IPS-NIHi11 (cell line): ENCODE measurements at places on chromosomes 1 and 21.
A peak's percentile ranks its signal among the peaks of the same experiment; 100 is the strongest.

- DNase-seq, result no peak
These were observed 104.0 kb upstream of the ZNF678 start for GRCh38 chr1:227459326-227459841.

DNA sequence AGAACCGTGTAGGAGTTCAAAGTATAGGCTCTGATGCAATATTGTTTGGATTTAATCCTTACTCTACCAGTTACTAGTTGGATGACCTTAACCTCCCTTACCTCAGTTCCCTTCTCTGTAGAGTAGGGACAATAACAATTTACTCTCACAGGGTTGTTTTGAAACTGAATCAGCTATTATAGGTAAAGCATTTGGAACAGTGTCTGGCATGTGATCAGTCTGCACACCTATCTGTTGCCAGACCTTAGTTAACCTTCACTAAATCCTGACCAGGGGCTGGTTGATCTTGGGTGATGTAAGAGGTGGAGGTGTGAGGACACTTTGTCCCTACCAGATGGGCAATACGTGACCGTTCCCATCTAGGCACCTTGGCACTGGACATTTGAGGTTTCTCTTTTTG lies 106.9 kb downstream of the DDX20 start:
- DNase-seq, result no peak

- peak; percentile 74 for DNase-seq
These were observed 10.7 kb upstream of the COL16A1 start for GRCh38 chr1:31714442-31715086.

GRCh38 chr1:244861683-244862082 lies 2.7 kb downstream of the HNRNPU start:
- DNase-seq, result no peak

GRCh38 chr1:97277891-97278654 lies 556.5 kb downstream of the PTBP2 start:
- no peak for DNase-seq

- DNase-seq, result peak; percentile 47
These were observed 27.3 kb downstream of the SPSB1 start for GRCh38 chr1:9319789-9320519.

GRCh38 chr1:67618285-67619018 lies 66.5 kb upstream of the GADD45A start:
- DNase-seq, result no peak

DNA sequence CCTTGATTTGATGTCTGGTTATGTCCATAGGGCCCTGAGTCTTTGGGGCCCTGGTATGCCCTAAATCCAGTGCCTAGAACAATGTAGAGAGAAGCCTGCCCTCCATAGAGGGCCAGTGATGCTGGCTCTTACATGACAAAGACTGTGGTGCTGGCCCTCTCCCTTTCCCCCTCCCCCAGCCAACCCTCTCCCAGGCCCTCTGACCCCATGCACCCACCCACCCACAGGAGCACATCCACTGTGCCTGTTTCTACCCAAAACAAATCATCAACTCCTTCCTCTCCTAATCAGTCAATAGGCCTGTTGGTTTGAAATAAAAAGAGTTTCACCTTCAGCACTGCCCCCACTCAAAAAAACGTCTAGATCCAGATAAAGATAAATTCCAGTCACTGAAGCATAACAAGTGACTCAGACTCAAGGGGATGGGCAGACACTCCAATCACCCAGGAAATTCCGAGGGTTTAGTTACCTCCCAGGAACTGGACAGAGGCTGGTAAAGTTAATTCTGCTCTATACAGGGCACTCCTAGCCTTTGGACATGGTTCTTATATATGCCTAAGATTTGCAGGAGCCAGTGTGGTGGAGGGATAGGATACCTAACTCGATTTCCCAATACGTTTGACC lies 144.8 kb upstream of the VANGL1 start:
- no peak for DNase-seq

DNA sequence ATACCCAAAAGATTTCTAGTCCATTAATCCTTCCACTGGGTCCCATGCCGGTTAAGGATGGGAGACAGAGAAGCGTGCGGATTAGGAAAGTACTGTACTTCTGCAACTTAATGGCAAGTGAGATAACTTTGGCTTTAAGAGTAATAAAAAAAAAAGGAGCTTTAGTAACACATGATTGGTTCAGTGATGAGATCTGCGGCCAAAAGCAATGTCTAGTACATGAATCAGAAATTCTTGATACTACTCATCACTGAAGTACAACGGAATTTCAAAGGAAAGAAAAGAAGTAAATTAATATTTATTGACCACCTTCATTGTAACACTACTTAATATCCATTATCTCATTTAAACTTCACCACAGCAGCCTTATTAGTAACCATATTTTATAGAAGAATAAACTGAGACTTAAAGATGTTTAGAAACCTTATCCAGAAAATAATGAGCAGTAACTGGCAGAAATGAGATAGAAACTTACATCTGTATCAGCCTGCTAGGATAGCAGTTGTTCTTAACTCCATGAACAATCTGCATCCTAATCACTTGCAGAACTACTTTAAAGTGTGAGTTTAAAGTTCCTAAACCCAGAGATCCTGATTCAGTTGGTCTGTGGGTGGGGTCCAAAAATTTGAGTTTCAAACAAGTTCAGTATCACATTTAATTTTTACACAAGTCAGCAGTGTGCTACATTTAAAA lies 14.1 kb upstream of the NUF2 start:
- no peak for DNase-seq

GRCh38 chr1:39833121-39833520 lies 44.5 kb upstream of the BMP8B start:
- DNase-seq, result no peak

DNA sequence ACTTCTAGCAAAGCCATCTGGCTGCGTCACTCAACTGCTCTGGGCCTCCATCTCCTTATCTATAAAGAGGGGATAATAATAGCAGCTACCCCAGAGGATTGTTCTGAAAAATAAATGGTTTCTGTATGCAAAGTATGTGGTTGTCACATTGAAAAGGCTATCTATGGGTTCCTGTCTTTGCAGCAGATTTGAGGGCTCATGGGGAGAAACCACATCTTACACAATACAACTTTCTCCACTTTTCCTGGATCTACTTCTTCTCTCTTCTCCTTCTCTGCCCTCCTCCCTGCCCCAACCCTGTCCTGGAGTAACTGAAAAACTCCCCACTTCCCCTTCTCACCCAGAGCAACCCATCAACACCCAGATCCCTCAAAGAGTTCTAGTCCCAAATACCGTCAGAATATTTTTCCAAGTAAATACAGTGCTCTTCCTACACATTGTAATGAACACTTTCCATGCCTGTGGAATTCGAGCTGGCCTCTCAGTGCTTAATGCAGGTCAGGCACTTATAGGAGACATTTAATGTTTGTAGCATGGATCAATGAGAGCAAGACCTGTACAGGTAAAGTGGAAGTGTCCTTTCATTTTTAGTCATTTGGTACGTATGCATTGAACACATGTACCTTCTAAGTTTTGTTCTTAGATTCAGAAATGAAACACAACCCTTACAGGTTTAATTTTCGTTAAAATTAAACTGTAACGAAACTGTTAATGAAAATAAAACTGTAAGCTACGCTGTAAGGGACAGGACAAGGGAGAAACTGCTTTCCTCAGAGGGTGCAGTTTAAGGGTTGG lies 131.9 kb downstream of the AK5 start:
- no peak for DNase-seq

DNA sequence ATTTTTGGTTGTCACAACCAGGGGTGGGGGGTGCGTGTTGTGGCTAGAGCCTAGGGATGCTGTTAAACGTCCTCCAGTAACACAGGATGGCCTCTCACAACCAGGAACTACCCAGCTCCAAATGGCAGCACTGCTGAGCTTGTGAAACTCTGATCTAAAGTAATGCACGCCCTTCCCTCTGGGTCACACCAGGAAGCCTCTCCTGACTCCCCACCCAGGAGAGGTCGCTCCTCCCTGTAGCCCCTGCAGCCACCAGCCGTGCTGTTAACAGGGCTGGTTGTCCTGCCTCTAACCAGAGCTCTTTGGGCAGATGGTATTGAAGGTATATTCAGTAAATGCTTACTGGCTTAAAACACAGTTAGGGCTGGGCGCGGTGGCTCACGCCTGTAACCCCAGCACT lies 73.2 kb downstream of the NKAIN1 start:
- no peak for DNase-seq

- no peak for DNase-seq
These were observed 4.4 kb downstream of the ATP1B1 start for GRCh38 chr1:169110689-169111447.

GRCh38 chr1:7884757-7885156 lies 31.9 kb upstream of the UTS2 start:
- no peak for DNase-seq

- DNase-seq, result no peak
These were observed 39.9 kb upstream of the POFUT2 start for GRCh38 chr21:45327441-45328197.

GRCh38 chr1:16083486-16083885 lies 10.0 kb upstream of the FAM131C start:
- no peak for DNase-seq

GRCh38 chr1:103220631-103221041 lies 112.3 kb upstream of the COL11A1 start:
- DNase-seq, result no peak

GRCh38 chr1:167223144-167224103 lies 2.7 kb downstream of the POU2F1 start:
- DNase-seq, result no peak

DNA sequence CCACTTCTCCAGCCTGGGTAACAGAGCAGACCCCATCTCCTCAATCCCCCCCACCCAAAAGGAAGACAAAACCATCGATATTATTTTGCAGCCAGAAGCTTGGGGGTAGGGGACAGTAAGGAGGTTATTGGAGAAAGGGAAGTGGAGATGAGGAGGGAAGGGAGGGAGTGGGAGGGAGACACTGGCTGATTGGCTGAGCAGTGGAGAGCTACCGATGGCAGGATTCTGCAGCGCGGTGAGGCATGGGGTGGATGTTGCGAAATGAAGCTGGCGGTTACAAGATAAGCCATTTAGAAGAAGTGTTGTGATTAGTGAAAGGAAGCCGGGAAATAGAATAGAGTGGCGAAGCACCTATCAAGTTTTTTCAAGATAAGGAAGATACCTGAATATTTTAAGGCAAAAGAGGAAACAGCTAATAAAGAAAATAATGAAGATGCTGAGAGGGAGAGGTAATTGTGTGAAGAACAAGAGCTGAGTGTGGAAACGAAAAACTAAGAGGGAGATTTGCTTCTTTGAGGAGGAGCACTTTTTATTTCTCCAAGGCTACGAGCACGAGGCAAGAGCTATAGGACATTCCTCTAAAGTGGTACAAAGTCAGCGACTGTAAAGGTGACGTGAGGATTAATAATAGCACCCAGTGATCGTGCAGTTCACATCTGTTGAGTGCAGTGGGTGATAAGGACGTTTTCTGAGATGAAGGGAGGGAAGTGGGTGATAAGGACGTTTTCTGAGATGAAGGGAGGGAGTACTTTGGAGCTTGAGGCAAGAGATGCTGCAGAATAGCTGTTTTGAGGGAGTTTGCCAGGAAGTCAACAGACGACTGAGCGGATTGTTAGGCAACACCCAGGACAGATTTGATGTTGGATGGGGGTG lies 103.2 kb upstream of the KIF26B start:
- peak; percentile 41 for DNase-seq

DNA sequence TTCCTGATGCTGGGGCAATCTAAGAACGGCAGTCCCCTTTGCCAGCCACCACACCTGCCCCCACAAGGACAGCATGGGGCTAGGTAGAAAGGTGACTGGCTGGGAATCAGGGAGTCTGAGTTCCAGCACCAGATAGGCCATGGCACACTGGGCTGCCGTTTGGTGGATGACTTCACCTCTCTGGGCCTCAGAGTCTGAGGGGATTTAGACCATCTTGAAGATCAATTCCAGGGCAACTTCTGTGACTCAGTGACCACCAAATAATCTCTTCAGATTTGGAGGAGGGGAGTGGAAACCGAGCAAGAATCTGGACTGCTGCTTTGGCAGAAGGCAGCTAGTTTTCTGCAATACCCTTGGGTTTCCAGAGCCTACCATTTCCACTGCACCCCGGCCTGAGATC lies 92.1 kb upstream of the EDN2 start:
- no peak for DNase-seq

GRCh38 chr1:36342426-36343185 lies 19.2 kb upstream of the EVA1B start:
- peak; percentile 76 for DNase-seq

DNA sequence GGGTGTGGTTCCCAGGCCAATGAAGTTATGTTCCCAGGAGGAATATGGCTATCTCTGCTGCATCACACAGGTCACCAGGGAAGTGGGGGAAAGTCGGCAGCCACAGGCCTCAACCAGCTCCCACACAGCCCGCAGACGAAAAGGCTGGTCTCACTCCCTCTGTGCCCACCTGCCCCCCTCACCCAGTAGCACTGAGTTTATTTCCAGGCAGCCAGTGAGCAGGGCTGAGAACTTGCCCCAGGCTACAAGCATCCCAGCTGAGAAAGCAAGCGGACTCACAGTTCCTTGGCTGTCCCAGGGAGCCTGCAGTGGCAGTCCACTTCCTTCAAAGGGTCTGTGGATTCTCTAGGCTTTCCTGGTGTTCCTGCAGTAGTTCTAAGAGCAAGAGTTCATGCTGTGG lies 68.9 kb downstream of the SLC5A9 start:
- no peak for DNase-seq

DNA sequence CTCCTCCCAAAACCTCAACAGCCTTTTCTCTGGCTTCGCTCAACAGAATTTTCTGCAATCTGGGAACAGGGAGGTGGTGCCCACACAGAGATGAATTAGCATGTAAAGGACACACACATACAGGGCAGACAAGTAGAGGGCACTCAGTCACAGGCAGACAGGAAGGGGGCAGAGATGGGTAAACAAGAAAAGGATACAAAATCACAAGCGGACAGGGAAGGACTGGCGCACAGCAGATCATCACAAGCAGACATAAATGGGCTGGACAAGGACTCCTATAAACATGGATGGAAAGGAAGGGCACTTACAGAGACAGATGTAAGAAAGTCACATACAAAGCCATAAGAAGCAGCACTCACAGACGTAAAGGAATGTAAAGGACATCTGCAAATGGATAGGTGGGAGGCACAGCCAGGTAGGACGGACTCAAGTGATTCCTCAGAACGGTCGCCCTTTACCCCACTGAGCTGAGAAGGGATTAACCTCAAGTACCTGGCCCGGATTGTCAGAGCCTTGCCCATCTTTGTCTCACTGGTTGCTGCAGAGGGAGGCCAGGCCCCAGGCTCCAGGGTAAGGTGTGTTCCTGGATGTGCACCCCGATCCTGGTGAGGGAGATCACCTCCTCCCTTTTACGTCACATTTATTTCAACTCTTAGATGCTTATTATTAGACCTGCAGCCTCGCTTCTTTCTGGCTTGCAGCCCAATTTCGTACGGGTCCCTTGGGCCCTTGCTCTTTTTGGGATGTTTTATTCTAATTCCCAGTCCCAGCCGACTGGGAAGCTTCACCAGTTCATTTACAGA lies 836 bp upstream of the PRCC start:
- DNase-seq, result no peak

- no peak for DNase-seq
These were observed 882.9 kb upstream of the B3GALT2 start for GRCh38 chr1:194069168-194069830.

- peak; percentile 52 for DNase-seq
These were observed 459 bp downstream of the CAPZB start for GRCh38 chr1:19484798-19485361.

GRCh38 chr1:13823936-13824335 lies 123.9 kb downstream of the PRDM2 start:
- DNase-seq, result no peak

- DNase-seq, result no peak
These were observed 59.7 kb downstream of the INKA2 start for GRCh38 chr1:111679541-111679940.
